Fibroblast of villous mesenchyme (primary cell): ENCODE measurements at places on chromosomes 2 and 18.

DNA sequence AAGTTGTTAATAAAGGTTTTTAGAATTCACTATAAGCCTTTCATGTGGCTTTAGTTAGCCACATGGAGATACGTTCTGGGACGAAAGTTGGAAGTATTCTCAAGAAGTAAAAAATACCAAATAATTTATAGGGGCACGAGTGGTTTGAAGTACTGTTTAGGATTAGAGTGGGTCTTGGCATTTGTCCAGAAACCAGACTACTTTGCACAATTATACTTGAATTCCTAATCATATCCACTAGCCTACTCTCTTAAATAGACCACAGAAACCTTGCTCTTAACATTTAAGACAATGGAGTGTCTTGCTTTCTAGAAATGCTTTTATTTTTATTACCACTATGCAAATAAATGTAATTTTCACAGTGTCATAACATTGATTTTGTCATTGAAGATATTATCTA is 44.6 kb downstream of the UBE2E3 start:
- peak; percentile 52 for DNase-seq

GRCh38 chr18:62186499-62186773 is 420 bp downstream of the PIGN start:
- no peak for DNase-seq

DNA sequence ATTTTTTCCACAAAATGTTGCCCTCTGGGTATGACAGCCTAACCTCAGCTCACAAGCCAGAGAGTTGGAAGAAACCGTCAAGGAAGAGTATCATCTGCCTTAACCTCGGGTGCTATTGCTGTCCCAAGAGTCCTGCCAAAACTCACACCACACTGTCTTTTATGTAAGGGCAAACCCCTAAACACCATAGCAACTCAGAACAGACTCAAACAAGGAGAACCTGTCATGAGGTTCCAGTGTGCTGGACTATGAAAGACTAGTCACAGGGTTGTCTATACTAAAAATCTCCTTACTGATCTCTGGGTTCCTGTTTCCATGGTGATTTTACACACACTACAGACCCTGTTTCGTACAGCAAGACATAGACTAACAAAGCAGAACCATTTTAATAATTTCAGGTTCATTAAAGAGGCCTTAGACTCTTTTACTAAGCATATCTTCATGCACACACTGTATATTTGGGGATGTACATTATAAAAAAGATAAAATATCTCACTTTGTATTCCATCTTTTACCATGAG is 159.8 kb downstream of the PKP4 start:
- DNase-seq = no peak

DNA sequence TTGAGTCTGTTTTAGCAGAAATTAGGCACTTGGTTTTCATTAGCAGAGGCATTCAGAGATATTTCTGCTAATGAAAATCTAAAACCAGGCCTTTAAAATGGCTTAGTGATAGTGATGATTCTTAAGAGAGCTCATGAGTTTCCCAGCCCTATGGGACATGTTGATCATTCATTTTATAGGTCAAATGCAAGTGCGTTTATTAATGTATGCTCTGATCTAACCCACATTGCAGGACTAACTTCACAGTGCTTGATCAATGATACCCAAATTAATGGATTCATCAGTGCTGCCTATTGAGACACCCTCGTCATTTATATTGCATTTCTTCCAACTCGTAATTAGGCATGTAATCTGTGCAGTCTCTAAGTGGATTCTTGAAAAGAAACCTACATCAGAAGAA is 54.7 kb upstream of the ETAA1 start:
- no peak for DNase-seq

DNA sequence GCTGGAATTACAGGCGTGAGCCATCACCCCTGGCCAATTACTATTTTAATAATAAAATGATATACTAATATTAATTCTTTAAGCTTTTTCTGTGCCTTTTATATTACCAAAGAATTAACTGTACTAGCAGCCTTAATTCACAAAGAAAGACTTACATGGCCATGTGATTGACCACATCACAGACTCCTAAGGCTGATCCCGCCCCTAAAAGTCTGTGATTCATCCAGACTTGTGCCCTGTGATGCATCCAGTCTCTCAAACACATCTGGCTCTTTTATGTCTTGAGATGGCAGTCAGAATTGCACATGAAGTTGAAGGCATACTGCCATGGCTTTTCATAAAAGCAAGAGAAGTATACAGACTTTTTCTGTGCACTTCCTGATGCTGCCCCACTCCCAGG is 91.7 kb downstream of the DTNA start:
- peak; percentile 72 for DNase-seq

DNA sequence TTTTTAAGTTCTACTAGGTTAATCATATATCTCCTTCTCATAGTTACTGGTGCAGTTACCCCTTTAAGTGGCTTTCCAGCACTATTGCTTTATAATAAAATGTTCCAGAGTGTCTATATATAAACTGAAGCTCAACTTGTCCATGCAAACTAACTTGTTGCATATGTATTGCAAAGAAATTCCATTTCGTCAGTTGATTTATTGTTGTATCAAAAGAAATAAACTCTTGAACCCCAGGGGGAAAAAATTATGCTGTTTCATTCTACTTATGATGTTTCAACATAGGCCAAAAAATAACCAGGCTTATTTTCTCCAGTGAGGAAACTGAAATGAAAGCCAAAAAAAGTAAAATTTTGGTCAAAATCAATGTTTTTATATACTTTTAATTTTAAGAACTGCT is 491.9 kb downstream of the NR4A2 start:
- no peak for DNase-seq

DNA sequence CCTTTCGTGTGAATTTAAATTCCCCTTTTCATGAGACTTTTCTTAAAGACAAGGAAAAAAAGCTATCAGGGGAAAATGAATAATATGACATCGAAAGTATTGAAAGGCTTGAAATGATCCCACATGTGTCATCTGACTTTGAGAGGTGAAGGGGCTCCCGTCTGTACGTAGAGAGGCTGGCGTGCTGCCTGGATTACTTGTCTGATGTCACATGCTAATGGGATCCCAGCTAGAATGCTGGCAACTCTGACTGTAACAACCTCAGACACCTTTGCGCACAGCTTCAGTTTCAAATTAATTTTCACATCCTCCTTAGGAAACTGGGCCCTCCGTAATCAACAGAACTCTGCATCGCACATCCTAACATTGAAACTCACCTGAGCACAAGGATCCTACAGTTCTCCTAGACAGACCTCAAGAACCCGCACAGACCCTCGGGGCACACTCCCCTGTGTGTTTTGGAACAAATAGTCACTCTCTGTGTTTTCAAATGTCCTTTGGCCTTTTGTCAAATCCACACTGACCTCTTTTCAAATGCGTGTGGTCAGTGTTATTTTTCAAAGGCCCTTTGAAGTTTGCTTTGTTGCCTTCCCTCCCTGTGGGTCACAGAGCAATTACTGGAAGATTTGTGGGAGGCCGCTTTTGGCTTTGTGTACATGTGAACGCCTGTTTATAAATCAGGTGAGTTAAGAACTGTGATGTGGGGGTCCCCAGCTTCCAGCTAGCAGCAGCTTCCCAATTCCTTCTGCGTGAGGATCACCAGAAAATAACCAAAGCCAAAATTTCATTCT is 65.9 kb downstream of the IL1R2 start:
- peak; percentile 80 for DNase-seq

DNA sequence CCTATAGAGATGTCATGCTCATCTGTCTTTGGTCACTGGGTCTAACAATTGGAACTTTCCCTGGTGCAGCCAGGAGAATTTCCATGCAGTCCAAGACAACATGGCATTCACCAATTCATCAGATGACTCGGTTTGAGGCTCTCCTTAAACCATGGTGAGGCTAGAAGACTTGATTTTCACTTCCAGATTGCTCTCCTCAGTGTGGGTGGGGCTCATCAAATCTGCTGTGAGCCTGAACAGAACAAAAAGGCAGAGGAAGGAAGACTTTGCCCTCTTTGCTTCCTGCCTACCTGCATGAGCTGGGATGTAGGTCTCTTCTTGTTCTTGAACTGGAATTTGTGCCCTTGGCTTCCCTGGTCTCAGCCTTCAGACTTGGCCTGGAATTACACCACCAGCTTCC is 203.4 kb upstream of the TRIB2 start:
- DNase-seq = no peak

DNA sequence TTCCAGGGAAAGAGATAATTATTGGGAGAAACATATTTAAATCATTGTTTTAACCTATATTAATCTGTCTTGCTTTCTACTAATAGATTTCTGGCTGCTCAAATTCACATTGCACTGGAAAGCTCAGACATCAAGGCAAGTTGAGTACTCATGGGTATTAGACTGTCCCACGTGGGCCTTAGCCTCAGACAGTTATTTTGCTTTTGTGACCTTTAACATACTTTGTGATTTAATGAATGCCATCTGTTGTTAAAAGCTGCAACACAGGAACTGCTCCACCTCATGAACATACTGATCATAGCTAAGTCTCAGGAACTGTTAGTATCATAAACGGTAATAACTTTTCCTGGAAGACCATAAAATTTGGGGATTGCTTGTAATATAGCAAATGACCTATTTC is 2.7 kb upstream of the LCT start:
- peak; percentile 89 for DNase-seq

GRCh38 chr18:30987467-30988241 is 54.9 kb downstream of the DSC3 start:
- DNase-seq = no peak

DNA sequence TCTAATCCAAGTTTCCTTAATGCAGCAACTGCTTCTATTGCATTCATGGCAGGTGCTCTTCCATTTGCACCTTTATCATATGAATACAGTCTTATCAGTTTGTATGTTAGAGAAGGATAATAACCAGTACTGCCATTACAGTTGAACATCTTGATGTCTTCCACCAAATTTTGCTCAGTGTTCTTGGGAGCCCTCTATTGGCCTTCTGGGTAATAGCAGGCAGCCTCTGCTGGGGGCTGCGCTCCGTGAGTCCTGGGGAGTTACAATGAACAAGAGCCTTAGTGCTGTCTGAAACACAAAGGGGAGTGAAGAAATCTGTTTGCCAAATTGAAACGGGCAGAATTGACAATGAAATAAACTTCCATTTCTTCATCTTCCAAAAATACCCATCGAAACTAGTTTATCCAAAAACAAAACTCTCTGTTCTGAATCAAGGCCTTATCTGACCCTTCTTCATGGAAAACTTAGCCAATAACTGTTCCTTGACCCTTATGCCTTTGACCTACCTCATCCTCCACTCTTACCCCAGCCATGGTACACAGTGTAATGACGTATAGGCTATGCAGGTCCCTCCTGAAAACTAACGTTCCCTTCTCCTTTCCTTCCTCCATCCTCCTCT is 79.9 kb downstream of the ALK start:
- DNase-seq = peak; percentile 38

DNA sequence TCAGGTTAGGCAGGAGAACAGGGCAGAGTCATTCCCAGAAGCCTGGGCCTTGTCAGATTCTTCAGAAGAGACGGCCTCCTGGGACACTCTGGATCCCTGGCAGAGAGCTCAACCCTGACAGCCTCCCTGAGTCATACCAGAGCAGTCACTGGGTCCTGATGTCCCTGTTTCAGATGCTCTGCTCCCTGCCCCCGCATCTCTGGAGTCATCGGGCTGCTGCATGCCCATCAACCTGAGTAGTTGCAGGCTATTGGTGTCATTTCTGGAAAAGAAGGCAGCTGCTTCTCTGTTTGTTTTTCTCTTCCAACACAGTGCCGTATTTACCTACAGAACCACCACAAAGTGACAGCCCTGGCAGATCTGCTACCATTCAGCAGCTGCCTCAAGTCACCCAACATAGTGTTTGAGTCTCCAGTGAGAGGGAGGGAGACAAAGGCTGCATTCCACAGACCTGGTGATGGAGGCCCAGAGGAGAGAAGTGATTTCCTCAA is 145.1 kb downstream of the B3GNT2 start:
- DNase-seq = peak; percentile 41

GRCh38 chr18:33914399-33914798 is 310.3 kb downstream of the NOL4 start:
- no peak for DNase-seq

GRCh38 chr18:75244351-75245313 is 34.0 kb downstream of the TSHZ1 start:
- DNase-seq = no peak

DNA sequence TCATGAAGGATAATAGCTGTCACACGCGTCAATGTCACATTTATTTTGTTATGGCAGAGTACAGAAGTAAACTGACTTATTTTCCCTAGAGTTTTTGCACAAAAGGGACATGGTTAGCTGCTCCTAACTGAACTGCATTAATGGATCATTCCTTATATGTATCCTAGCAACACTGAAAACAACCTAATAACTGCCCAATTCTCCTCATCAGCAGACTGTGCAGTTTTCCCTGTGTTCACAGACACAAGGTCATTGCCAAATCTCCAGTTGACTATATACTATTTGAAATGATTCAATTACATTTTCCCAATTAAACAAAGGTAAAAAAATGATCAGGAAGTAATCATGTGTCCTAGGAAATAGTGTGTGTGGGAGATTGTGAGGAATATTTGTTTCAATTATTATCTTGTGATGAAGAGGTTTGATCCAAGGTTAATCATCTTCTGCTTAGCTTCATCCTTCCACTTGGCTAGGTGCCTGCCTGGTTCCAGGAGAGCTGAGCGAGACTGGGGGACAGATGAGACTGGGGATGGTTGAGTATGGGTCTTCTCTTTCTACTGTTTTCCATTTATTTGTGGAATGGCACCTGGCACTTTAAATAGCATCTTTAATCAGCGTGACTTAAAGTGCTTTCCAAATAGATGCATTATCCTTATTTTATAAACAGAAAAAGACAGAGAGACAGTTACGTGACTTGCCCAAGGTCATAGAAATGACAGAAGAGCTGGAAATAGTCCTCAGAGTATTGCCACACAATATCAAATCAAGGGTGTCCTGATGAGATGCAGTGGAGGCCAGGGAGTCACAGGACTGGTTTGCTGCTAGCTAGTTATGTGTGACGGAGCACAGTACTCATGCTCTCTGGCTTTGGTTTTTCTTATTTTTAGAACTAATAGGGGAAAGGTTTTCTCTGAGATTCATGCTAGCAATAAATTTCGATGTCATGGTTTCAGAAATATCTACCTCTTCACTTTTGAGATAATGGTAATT is 335.6 kb downstream of the PIK3C3 start:
- DNase-seq = no peak

GRCh38 chr2:10126632-10127026 is 4.1 kb downstream of the RRM2 start:
- DNase-seq = peak; percentile 85

DNA sequence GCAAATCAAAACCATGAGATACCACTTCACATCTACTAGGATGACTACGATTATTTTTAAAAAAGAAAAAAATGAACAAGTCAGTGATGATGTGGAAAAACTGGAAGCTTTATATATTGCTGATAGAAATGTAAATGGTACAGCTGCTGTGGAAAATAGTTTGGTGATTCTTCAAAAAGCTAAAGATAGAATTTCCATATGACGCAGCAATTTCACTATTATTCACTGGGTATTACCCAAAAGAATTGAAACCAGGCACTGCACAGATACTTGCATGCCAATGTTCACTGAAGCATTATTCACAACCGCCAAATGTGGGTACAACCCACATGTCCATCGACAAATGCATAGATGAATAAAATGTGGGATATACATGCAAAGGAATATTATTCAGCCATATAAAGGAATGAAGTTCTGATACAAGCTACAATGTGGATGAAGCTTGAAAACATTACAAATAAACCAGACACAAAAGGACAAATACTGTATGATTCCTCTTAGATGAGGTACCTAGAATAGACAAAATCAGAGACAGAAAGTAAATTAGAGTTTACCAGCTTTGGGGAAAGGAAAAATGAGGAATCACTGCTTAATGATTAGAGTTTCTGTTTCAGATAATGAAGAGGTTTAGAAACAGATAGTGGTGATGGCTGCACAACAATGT is 11.1 kb downstream of the RTTN start:
- no peak for DNase-seq
